Activated CD8-positive, alpha-beta memory T cell treated with anti-CD3 and anti-CD28 coated beads for 48 hours (primary cell): ENCODE measurements at places on chromosomes 13 and 19.
A peak's percentile ranks its signal among the peaks of the same experiment; 100 is the strongest.

DNA sequence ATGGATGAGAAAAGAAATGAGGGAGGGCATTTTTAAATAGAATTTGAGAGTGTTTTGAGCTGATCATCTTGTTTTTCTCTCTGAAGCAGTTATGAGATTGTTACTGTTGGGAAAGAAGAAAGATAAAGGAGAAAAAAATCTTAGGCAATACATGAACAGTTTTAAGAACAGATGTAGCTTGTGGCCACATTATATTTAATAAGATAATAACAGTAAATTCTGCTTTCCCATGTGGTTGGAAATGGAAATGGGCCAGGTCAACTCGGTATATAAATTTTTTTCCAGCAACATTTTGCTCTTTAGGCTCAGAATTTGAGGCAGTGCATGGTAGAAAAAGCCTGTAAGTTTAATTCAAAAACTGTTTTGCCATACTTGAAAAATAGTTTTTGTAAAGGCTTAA, 118.7 kb downstream of the POSTN start:
- no peak for DNase-seq

- DNase-seq: no peak
These were observed 61.3 kb upstream of the LRCH1 start for GRCh38 chr13:46491641-46492040.

GRCh38 chr13:70339738-70340137, 231.5 kb upstream of the KLHL1 start:
- no peak for DNase-seq

DNA sequence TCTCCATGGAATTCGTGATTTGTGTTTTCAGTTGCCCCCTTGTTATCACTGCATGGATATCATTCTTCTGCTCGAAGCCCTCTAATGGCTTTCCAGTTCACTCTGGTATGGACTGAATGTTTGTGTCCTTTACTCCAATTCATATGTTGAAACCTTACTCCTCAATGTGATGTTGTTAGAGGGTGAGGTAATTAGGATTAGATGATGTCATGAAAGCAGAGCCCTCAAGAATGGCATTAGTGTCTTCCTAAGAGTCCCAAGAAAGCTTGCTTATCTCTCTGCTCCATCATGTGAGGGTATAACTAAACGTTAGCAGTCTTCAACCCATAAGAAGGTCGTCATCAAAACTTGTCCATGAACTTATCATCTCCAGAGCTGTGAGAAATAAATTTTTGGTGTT, 1626.3 kb upstream of the MIR17HG start:
- DNase-seq: no peak

DNA sequence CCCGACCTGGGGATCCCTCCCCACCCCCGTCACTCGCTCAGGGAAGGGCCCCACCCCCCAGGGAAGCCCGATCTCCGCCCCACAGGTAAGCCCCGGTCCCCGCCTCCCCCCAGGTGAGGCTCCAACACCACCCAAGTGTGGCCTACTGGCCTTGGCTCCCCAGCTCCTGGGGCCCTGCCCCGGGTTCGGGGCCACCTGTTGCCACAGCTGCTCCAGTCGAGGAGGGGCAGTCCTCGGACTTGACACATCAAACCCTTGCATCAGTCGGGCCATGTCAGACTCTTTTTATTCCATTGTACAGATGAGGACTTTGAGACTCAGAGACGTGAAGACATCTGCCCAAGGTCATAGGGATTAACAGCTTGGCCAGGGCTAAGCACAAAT, 512 bp downstream of the CC2D1A start:
- DNase-seq: peak; percentile 25

GRCh38 chr19:51689751-51690453, 3.2 kb upstream of the SPACA6 start:
- no peak for DNase-seq

- no peak for DNase-seq
These were observed 314.2 kb downstream of the DLEU7 start for GRCh38 chr13:50529154-50529882.

- no peak for DNase-seq
These were observed 66.1 kb downstream of the ATP7B start for GRCh38 chr13:51945149-51945548.

DNA sequence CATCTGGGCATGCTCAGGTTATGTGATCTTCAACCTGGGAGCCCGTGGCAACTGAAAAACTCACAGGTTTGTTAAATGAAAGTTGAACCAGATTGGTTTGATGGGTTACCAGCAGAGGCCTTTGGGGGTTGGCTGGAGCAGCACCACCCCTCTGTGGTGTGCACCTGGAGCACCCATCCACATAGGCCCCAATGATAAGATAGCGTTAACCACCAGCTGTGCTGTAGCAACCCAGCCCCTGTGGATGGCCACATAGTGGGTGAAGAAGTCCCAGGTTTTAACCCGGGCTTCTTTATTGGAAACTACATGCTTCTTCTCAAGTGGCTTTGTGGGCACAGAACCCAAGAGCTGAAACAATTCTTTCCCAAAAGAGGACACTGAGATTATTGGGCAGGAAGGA, 22.6 kb upstream of the MTIF3 start:
- no peak for DNase-seq

- DNase-seq: no peak
These were observed 11.7 kb downstream of the NOP53 start for GRCh38 chr19:47756953-47757608.

DNA sequence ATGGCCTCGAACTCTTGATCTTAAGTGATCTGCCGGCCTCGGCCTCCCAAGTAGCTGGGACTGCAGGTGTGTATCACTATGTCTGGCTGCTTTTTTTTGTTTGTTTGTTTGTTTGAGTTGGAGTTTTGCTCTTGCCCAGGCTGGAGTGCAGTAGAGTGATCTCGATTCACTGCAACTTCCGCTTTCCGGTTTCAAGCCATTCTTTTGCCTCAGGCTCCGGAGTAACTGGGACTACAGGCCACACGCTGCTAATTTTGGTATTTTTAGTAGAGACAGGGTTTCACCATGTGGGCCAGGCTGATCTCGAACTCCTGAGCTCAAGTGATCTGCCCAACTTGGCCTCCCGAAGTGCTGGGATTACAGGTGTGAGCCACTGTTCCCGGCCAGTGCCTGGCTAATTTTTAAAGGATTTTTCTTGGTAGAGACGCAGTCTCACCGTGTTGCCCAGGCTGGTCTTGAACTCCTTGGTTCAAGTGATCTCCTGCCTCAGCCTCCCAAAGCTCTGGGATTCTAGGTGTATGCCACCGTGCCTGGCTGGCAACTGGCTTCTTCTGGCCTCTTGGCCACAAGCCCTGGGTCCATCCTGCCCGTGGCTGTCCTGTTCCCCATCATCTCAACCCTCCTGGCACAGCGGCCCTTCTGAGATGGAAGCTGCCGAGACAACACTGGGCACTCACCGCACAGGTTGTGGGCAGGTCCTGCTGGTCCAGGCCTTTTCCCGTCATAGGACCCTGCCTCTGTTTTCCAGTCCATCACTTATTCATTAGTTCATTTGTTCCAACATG, 11.5 kb downstream of the TECR start:
- DNase-seq: no peak

- DNase-seq: no peak
These were observed 612.0 kb downstream of the DCT start for GRCh38 chr13:93867481-93867880.

- DNase-seq: no peak
These were observed 963 bp downstream of the VPS36 start for GRCh38 chr13:52449331-52450011.

- DNase-seq: no peak
These were observed 363.6 kb upstream of the NBEA start for GRCh38 chr13:34578471-34578870.

GRCh38 chr19:1066748-1067340, at the start of gene ARHGAP45:
Gene ARHGAP45 (plus strand): TSS chr19:1067167. CDS start chr19:1067406, 239 bp downstream.
- DNase-seq: no peak

DNA sequence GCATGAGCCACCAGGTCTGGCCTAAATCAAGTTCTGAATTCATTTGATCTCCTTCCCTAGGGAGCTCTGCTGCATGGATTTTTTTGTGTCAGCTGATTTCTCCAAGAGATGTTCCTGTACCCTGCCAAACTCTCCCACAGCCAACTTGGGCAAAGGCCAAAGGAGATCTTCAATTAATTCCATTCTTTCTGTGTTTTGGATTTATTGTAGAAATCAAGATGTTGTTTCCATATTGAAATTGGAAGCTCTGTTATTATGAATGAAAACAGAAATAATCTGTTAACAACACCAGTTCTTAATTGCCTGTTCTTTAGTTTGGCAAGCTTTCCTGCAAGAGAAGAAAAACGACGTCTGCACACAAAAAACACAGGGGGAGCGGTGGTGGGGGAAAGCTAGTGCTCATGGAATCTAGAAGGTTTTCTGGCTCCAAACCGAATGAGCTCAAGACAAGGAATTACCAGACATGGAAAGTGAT, 86.5 kb upstream of the ABCC4 start:
- DNase-seq: no peak

DNA sequence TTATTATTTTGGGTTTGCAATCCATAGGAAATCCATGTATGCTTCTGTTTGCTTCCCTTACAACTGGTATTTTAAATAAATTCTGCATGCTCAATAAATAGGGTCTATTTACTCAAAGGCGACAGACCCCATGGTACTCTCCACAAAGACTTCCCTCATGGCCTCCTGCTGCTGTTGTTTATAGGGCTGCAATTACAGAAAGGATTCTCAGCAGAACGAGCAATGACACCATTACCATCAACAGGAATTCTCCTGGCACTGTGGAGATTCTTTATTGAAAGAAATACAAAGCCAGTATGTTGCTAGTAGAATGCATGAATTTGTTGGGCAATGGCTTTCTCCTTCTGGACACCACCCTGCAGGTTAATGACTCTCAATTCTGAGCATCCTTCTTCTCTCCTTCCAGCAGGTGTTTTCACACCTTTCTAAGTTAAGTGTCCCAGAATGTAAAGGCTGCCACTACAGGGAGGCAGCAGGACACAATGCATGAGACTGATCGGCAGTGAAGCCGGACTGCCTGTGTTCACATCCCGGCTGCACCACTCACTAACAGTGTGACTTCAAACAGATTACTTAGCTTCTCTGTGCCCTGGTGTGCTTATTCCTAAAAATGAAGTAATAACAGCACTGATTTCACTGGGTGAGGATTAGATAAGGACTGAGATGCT, 360.2 kb downstream of the DNAJC15 start:
- no peak for DNase-seq

- no peak for DNase-seq
These were observed 5.7 kb upstream of the NFIC start for GRCh38 chr19:3360421-3361383.

- DNase-seq: no peak
These were observed 47.0 kb downstream of the CBY2 start for GRCh38 chr13:45748941-45749759.

GRCh38 chr13:33845572-33846302, 27.8 kb downstream of the RFC3 start:
- DNase-seq: no peak

- no peak for DNase-seq
These were observed 736 bp upstream of the ZMYM5 start for GRCh38 chr13:19864024-19864745.

DNA sequence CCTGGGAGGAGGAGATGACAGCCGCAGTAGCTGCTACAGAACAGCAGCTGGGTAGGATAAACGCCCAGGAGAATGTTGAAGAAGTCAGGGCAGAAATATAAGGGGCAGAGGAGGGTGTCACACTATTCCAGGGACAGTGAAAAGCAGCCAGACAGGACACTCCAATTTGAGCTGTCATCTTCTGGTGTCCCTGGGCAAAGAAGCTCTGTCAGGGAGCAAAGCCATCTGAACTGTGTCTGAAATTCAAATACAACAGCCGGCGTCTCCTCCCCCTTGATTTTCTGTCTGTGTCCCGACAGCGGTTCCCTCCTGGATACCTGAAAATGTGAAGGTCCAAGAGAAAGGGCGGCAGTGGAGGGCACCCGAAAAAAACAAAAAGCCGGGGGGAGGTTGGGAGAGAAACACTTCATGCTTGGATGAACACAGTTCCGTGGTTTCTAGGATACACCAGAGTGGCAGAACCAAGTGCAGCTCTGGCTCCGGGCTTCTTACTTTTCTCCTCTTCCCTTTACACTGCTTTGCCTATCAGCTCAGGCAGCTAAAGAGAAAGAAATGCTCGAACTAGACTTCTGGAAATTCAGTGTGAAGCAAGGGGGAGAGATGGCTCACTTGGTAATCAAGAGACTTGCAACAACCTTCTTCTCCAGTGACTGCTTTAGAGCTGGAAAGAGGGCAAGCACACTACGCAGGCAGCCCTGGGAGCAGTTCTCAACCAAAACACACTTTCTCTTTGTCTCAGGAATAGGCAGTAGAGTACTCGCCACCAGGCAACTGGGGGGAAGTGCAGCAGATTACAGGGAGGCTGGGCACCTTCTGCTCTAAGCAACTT, 465.6 kb downstream of the ITGBL1 start:
- no peak for DNase-seq

GRCh38 chr19:30153326-30154210, 211.5 kb downstream of the URI1 start:
- no peak for DNase-seq

DNA sequence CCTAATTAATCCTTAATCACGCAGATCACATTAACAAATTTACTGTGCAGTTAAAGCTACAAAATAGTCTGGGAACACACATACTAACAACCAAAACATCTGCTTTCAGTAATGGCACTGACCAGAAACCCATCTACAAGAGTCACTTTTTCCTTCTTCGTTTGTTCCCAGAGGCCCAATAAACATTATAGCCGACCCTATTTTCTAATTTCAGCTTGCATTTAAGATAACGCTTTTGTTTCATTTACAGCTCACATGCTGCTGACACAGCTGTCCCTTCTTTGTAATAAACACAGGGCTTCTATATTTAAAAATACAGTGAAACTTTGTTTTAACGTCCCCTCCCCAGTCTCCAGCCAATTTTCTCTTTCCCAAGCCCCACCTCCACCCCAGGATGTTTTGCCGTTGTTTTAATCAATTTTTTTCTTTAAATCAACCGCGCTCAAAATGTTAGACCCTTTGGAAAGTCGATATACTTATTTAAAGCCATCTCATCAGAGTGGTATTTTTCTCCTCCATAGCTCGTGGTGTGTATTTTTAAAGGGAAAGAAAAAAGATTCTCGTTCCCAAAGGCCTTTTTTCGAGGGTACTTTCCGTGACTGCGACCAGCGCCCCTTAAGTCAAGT, 1.7 kb upstream of the WBP4 start:
- DNase-seq: no peak

- DNase-seq: no peak
These were observed 17.6 kb downstream of the EMP3 start for GRCh38 chr19:48342841-48343540.

- no peak for DNase-seq
These were observed 7.3 kb downstream of the PARP4 start for GRCh38 chr13:24505256-24505655.

DNA sequence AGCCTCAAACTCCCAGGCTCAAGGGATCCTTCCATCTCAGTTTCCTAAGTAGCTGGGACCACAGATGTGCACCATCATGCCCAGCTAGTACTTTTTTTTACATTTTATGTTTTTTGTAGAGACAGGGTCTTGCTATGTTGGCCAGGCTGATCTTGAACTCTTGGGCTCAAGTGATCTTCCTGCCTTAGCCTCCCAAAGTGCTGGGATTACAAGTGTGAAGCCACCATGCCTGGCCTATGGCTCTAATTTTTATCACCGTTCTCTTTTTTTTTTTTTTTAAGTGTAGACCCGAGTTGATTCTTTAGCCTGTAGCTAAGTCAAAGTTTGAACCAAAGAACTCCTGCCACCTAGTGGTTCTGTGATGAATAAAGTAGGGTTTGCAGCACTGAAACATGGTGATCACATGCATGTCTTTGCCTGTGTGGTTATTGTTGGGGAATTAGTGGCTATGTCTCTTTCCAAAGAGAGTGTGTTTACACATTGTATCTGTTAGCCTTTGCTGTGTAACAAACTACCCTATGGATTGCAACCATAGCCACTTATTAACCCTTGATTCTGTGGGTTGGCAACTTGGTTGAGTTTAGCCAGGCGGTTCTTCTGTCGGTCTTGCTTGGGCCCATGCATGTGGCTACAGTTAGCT, 11.6 kb downstream of the NFILZ start:
- DNase-seq: no peak
